ENCODE measurements at places on chromosomes 4 and X.

GRCh38 chr4:78291277-78291676 lies 234.2 kb downstream of the FRAS1 start:
- DNase-seq, result no peak
- no peak overlapping the region for H3K4me3 ChIP-seq
- H3K4me1 ChIP-seq, result no peaks in the 10 kb centered on the region
- peaks cover 12% of the 10 kb centered on the region for H3K27me3 ChIP-seq
- H3K27ac ChIP-seq, result no peak overlapping the region

- H3K36me3 ChIP-seq, result no peaks in the 10 kb centered on the region
- no peaks in the 10 kb centered on the region for H3K4me1 ChIP-seq
- peaks cover 22% of the 10 kb centered on the region for H3K27me3 ChIP-seq
- no peak for DNase-seq
- H3K27ac ChIP-seq, result no peak overlapping the region
Observed at GRCh38 chr4:10207116-10207515, 90.5 kb upstream of the WDR1 start.

DNA sequence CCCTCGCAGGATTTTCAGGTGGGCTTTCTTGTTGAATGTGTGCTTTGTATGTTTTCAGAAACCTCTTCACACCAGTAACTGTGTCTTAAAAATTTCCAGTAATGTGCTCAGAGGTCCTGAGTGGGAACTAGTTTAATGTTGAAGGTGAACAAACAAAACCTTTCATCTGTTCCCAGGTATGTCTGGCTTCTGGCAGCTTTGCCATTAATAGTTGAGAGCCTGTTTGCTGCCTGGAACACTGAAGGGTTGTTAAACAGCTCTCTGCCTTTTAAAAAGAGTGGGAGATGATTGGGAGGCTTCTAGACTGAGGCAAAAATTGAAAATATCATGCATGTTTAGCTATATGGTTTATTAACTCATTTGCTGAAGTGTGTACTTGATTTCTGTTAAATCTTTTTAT lies 161.2 kb upstream of the AGTR2 start:
- DNase-seq, result no peak
- peaks cover 21% of the 10 kb centered on the region for H3K27me3 ChIP-seq
- no peak overlapping the region for H3K4me3 ChIP-seq
- no peak overlapping the region for H3K27ac ChIP-seq
- H3K4me1 ChIP-seq, result no peaks in the 10 kb centered on the region

DNA sequence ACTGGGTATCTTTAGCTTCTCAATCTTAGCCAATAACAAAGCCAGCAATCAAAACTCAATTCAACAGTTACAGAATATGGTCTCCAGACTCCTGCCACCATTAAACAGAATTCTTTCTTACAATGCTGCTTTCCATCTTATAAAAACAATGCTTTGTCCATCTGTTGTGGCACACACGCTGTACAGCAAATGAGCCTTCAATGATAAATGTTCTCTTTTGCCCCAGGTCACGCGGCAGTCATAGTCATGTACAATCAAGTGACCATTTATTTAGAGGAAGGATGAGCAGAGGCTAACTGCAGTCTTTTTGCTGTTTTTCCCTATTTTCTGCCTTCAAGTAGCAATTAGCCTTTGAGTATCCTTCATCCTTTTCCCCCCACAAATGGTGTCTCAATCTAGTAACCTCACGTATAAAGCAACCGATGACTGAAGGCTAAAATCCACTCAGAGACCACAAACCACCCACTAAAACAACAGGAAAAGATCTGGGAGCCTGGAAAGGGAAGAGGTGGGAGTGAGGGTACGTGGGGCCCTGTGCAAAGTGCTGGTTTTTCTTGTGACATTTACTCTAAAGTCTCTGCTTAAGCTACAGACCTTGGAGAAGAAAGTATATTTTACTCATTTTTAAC lies 24.4 kb downstream of the TRIM2 start:
- H3K27ac ChIP-seq, result no peak overlapping the region
- peaks cover 15% of the 10 kb centered on the region for H3K27me3 ChIP-seq
- no peak overlapping the region for H3K4me3 ChIP-seq
- no peak for DNase-seq
- peaks cover 26% of the 10 kb centered on the region for H3K4me1 ChIP-seq

- no peak for DNase-seq
- H3K27ac ChIP-seq, result no peak overlapping the region
- no peaks in the 10 kb centered on the region for H3K4me1 ChIP-seq
Observed at GRCh38 chr4:176453658-176454057, 133.9 kb downstream of the SPCS3 start.

GRCh38 chrX:123561439-123562215 lies 171.2 kb downstream of the THOC2 start:
- no peak overlapping the region for H3K4me3 ChIP-seq
- H3K4me1 ChIP-seq, result no peaks in the 10 kb centered on the region
- H3K27ac ChIP-seq, result no peak overlapping the region

DNA sequence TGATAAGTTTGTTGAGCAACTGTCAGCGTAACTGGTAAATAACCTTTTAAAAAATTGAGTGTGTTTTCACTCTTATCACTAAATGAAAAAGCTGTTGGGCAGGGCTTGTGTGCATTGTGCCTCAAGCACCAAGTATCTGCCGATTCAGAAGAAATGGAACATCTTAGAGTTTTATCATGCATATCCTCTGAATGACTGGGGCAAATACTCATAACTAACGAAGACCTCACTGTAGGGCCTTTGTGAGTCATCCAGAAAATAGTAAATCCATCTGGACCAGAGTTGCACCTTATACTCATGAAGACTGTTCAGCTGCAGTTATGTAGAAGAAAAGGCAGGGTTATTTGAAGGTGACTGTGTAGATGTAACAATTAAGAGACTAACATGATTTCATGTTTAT lies 222.1 kb downstream of the CAMK2D start:
- H3K27ac ChIP-seq, result peak overlapping the region; percentile 95
- H3K4me1 ChIP-seq, result peaks cover 57% of the 10 kb centered on the region
- H3K36me3 ChIP-seq, result peaks cover 74% of the 10 kb centered on the region
- peak overlapping the region; percentile 38 for H3K4me3 ChIP-seq
- DNase-seq, result no peak
- no peaks in the 10 kb centered on the region for H3K27me3 ChIP-seq

DNA sequence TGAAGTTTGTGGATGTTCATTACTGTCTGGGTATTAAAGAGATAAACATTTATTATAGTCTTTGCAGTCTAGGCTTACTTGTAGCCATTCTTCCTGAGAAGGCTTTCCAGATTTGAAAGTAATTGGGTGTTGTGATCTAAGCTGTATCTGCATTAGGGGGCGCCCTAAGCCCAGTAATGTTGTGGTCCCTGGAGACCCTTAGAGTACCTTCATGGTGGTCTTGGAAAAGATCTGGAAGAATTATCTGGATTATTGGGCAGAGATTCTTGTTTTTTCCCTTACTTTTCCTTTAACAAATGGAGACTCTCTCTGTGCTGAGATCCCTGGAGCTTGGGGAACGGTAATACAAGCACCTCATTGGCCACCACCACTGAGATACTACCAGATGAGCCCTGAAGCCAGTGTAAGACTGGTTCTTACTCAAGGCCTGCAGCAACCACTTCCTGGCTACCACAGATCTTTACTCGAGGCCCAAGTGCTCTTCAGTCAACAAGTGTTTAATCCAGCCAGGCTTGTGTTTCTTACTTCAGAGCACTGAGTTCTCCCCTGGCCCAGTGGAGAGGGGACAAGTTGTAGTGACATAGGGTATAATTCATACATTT lies 63.1 kb downstream of the RTL3 start:
- H3K4me1 ChIP-seq, result no peaks in the 10 kb centered on the region
- H3K27ac ChIP-seq, result no peak overlapping the region
- peaks cover 1% of the 10 kb centered on the region for H3K36me3 ChIP-seq
- H3K27me3 ChIP-seq, result peaks cover 54% of the 10 kb centered on the region
- DNase-seq, result no peak

GRCh38 chr4:82711158-82711785 lies 87.3 kb downstream of the SCD5 start:
- no peak for DNase-seq
- no peaks in the 10 kb centered on the region for H3K4me1 ChIP-seq
- H3K36me3 ChIP-seq, result no peaks in the 10 kb centered on the region
- H3K4me3 ChIP-seq, result no peak overlapping the region
- H3K27me3 ChIP-seq, result peaks cover 4% of the 10 kb centered on the region

DNA sequence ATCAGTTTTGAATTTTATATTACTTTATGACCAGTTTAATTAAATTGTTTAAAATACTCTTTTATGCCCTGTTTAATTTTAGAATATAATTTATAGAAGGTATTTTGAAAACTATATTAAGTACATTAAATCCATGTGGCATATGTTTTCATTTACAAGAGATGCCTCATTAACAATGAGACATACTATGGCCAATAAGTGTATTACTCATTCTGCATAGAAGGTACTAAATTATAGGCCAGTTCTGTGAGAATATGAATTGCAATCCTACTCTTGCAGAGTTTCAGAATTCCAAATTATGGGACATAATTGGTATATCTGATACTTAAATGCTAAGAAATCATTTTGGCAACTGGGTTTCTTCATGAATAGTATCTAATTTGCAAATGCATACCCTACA lies 951.1 kb downstream of the FAT4 start:
- no peaks in the 10 kb centered on the region for H3K27me3 ChIP-seq
- H3K27ac ChIP-seq, result no peak overlapping the region
- no peak overlapping the region for H3K4me3 ChIP-seq
- no peaks in the 10 kb centered on the region for H3K36me3 ChIP-seq

DNA sequence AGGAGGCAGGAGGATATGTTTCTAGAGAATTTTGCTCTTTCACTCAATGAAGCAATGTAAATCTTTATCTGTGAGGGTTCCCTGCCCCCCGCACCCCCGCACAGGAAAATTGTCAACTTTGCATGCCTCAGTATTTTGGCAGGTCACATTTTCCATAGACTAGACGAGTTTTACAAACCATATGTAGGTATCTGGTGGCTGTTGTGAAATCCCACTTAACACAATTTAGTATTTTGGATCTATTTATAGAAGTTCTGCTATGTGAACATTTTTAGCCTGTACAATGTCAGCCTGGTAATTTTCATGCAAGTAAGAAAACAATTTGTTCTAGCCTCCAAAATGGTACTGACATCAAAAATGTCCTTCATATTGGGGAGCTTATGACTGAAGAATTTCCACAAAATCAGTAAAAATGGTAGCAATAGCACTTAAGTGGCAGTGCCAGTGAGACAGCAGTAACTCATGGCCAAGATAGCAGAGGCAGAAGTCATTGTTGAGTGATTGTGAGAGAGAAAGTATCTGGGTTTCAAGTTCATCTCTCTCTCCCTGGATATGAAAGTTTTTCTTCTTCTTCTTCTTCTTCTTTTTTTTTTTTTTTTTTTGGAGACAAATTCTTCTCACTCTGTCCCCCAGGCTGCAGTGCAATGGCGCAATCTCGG lies 12.4 kb upstream of the FRYL start:
- peaks cover 16% of the 10 kb centered on the region for H3K4me1 ChIP-seq
- H3K27ac ChIP-seq, result peak overlapping the region; percentile 75
- DNase-seq, result no peak
- H3K4me3 ChIP-seq, result peak overlapping the region; percentile 24

- H3K27me3 ChIP-seq, result no peaks in the 10 kb centered on the region
- peak overlapping the region; percentile 68 for H3K27ac ChIP-seq
- DNase-seq, result no peak
- peaks cover 76% of the 10 kb centered on the region for H3K36me3 ChIP-seq
Observed at GRCh38 chr4:113739197-113739596, 22.3 kb downstream of the CAMK2D start.

- H3K27me3 ChIP-seq, result peaks cover 8% of the 10 kb centered on the region
- DNase-seq, result no peak
- H3K27ac ChIP-seq, result no peak overlapping the region
- H3K4me3 ChIP-seq, result no peak overlapping the region
- no peaks in the 10 kb centered on the region for H3K4me1 ChIP-seq
Observed at GRCh38 chrX:145682518-145683298, 134.9 kb upstream of the SLITRK2 start.

GRCh38 chrX:69178592-69178991 lies 13.3 kb upstream of the PJA1 start:
- no peak overlapping the region for H3K4me3 ChIP-seq
- H3K27ac ChIP-seq, result no peak overlapping the region
- peaks cover 59% of the 10 kb centered on the region for H3K27me3 ChIP-seq
- DNase-seq, result no peak
- no peaks in the 10 kb centered on the region for H3K4me1 ChIP-seq
- no peaks in the 10 kb centered on the region for H3K36me3 ChIP-seq

DNA sequence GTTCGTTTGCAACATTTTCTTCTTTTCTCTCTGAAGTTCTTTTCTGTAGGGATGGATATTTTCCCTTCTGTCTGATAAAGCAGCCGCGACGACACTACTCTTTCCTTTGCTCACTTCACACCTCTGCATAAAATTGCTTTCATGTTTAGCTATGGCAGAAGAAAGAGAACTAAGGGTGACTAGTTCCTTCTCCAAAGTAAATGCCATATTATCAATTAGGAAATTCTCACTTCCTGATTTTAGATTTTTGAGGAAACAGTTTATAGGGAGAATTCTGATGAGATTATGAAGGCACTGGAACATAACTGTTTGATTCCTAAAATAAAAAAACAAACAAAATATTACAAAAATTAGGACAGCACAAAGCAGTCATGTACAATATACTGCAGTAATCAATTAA lies 29.2 kb downstream of the FANCB start:
- no peak overlapping the region for H3K27ac ChIP-seq
- peaks cover 56% of the 10 kb centered on the region for H3K36me3 ChIP-seq
- no peaks in the 10 kb centered on the region for H3K4me1 ChIP-seq
- H3K4me3 ChIP-seq, result no peak overlapping the region

DNA sequence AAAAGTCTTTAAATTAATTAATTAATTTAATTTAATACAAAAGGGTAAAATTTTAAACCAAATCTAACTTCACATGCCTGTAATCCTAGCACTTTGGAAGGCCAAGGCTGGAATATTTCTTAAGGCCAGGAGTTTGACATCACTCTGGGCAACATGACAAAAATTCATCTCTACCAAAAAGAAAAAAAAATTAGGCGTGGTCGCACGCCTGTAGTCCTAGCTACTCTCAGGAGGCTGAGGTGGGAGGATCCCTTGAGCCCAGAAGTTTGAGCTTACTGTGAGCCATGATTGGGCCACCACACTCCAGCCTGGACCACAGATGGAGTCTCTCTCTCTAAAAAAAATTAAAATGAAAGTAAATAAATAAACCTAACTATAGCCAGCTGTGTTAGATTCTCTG lies 39.2 kb upstream of the ANTXR2 start:
- no peak overlapping the region for H3K27ac ChIP-seq
- no peak overlapping the region for H3K4me3 ChIP-seq

GRCh38 chr4:13313856-13314255 lies 170.3 kb downstream of the RAB28 start:
- no peaks in the 10 kb centered on the region for H3K4me1 ChIP-seq
- no peak overlapping the region for H3K4me3 ChIP-seq
- H3K27me3 ChIP-seq, result no peaks in the 10 kb centered on the region
- DNase-seq, result no peak

DNA sequence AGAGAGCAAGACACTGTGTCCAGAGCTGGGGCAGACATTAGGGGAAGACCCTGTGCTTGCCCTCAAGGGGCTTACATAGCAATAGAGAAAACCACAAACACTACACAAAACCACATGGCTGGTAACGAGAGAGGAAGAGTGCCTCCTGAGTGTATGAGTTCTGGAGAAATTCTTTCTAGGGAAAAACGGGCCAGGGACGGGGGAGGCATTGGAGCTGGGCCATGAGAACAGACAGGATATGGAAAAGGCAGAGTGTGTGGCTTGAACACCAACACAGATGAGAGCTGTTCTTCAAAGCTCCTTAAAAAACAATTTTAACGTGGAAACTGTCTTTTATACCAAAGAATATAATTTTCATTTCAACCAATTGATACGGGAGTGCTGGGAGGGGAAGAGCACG lies 42.7 kb downstream of the RASGEF1B start:
- peaks cover 84% of the 10 kb centered on the region for H3K36me3 ChIP-seq
- peaks cover 4% of the 10 kb centered on the region for H3K4me1 ChIP-seq
- no peaks in the 10 kb centered on the region for H3K27me3 ChIP-seq

Data from activated T-cell treated with anti-CD3 and anti-CD28 coated beads, Interleukin-2, amount 50 U/mL, for 24 hours (primary cell).